Brain pericyte (primary cell): ENCODE measurements at places on chromosomes 12 and 14.

- DNase-seq: no peak
Observed at GRCh38 chr12:50186681-50187080, 19.5 kb upstream of the CERS5 start.

DNA sequence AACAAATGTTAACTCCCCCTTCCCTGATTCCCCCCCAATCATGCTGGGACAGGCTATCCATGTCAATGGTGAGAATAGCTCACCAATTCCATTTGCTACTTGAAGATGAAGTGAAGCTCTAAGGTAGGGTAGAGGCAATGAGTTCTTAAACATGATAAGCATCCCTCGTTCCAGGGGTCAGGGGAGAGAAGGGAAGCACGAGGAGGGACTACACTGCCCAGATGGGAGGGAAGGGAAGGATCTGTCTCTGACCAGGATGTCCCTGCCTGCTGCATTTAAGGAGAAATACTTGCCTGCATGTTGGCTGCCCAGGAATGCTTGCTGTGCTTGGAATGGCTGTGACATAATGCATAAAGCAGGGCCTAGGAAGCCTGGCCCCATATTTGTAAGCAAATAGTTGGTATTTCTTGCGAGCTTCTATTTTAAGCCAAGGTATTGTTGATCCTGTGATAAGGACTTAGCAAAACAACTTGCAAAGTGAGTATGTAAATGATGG, 155.1 kb downstream of the CEP83 start:
- no peak for DNase-seq

GRCh38 chr12:57764662-57765002, 2.2 kb downstream of the CYP27B1 start:
- no peak for DNase-seq

DNA sequence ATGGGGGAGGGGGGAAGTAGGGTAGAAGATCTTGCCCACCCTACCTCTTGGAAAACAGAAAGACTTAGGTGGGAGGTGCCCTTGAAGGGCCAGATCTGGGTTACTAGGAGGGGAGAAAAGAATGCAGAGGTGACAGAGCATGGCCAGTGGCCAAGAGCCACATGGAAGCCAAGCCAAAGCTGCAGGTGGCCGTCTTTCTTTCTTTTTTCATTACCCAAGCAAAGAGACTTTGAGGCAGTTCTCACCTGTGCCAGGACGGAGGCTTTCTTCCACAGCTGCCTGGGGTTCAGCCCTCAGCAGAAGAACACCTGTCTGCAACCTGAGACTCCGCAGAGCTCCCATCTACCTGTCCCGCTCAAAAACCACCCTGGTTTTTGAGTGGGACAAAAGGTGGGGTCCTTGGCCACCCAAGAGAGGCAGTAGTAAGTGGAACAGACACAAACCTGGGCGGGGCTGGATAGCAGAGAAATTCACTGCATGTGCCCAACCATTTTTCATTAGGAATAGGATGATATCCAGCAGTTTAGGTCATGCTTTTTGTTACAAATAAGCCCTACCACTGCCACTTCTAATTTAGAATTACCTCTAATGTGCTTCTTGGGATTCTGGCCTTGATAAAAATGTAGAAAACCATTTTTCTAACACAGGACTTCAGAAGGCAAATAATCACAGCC, 116.5 kb downstream of the DYRK2 start:
- DNase-seq: no peak

DNA sequence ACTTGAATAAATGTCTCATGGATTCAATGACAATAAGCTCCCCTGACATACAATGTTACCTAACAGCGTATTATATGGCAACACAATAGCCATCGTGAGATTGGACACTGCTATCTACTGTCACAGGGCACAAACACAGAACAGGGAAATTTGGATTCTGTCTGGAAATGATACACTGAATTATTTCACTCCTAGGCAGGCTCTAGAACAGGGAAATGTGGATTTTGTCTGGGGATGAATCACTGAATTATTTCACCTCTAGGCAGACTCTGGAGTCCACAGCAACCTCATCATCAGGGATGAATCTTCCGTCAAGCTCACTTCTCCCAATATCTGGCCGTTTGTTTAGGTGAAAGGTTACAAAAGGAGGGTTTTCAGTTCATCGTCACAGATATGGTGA, 288.8 kb downstream of the TMEM132D start:
- no peak for DNase-seq
